Smooth muscle cell of trachea (primary cell): ENCODE measurements at places on chromosomes 1 and 21. TPM values are rescaled to one million over a fixed set of nuclear protein-coding genes. Genes with fewer than 3 reads are reported as not detected.

Gene TRPM2
- under 0.01 TPM in 1 of 2 replicates, not detected in the other for total RNA-seq

Gene GJB4
- total RNA-seq = not detected in 2 replicates

Gene C8B
- not detected in 2 replicates for total RNA-seq

Gene CHIT1
- not detected in 2 replicates for total RNA-seq

Gene FAM72B
- 0.50 and 3.9 TPM in 2 replicates for total RNA-seq

Gene LCE3D
- not detected in 2 replicates for total RNA-seq

Gene MYOM3
- total RNA-seq = not detected in 2 replicates

Gene ATP6V1G3
- not detected in 2 replicates for total RNA-seq

Gene ADAMTSL4
- total RNA-seq = 21.5 and 30.8 TPM in 2 replicates

Gene LCE6A
- not detected in 2 replicates for total RNA-seq

Gene INSRR
- total RNA-seq = under 0.01 TPM in 1 of 2 replicates, not detected in the other

Gene HORMAD1
- not detected in 2 replicates for total RNA-seq

Gene RRP1
- total RNA-seq = 15.1 and 19.5 TPM in 2 replicates

Gene PADI1
- not detected in 2 replicates for total RNA-seq

Gene OR2L5
- total RNA-seq = not detected in 2 replicates

Gene RAD54L
- 0.50 and 7.4 TPM in 2 replicates for total RNA-seq

Gene PTPRC
- total RNA-seq = under 0.01 TPM in 1 of 2 replicates, not detected in the other

Gene INAVA
- not detected in 2 replicates for total RNA-seq

Gene DYNLT4
- total RNA-seq = not detected in 2 replicates

Gene ACTRT2
- not detected in 2 replicates for total RNA-seq

Gene AIM2
- 0.58 TPM in 1 of 2 replicates, not detected in the other for total RNA-seq

Gene LAD1
- total RNA-seq = not detected in 2 replicates

Gene HUNK
- not detected in 2 replicates for total RNA-seq

Gene ADCY10
- under 0.01 and 0.15 TPM in 2 replicates for total RNA-seq

Gene DNM3
- 2.0 and 5.5 TPM in 2 replicates for total RNA-seq

Gene OR10J1
- total RNA-seq = not detected in 2 replicates

Gene SPRR2F
- not detected in 2 replicates for total RNA-seq

Gene HPCAL4
- total RNA-seq = not detected in 2 replicates

Gene OR2T10
- not detected in 2 replicates for total RNA-seq

Gene DNTTIP2
- 21.5 and 34.0 TPM in 2 replicates for total RNA-seq
